ENCODE measurements at places on chromosomes 12 and 14.

DNA sequence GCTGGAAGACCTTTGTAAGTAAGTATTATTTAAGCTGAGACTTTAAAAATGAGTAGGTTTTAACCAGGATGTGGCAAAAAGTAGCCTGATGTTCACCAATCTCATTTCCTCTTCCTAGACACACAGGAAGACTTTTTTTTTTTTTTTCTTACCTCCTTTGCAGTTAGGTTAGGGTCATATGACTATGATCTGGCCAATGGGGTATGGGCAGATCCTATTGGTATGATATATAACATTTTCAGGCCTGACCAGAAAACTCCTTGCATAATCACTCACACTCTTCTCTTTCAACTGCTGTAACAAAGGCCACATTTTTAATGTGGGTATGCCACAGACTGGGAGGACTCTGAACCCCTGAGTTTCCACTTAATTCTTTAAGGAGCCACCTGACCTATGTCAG is 2.7 kb upstream of the RPS6KA5 start:
- DNase-seq, result no peak

DNA sequence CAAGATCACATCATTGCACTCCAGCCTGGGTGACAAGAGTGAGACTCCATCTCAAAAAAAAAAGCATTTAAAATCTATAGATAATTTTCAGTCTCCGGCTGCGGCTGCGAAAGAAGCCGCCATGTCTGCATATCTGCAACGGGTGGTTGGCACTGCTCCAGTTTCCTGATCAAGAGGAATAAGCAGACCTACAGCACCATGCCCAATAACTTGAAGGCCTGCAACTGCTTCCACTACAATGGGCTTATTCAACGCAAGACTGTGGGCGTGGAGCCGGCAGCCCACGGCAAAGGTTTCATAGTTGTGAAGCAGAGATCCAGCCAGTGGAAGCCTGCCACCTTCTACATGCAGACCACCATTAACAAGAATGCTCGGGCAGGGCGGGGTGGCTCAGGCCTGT is 30.6 kb upstream of the EID3 start:
- DNase-seq, result no peak

GRCh38 chr12:21912318-21912717 is 28.9 kb downstream of the ABCC9 start:
- no peak for DNase-seq

DNA sequence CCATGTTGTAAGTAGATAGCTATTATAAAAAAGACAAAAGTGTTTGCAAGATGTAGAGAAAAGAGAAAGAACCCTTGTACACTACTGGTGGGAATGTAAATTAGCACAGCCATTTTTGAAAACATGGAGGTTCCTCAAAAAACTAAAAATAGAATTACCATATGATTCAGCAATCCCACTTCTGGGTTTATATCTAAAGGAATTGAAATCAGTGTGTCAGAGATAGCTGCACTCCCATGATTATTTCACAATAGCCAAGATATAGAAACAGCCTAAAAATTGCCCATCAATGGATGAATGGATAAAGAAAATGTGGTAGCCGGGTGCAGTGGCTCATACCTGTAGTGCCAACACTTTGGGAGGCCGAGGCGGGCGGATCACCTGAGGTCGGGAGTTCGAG is 9.2 kb downstream of the PSMC6 start:
- no peak for DNase-seq

GRCh38 chr14:104974146-104974541 is 4.0 kb downstream of the AHNAK2 start:
- DNase-seq, result no peak

Measured in NCI-H1048 (cell line).